ENCODE measurements at places on chromosomes 1 and 21.

DNA sequence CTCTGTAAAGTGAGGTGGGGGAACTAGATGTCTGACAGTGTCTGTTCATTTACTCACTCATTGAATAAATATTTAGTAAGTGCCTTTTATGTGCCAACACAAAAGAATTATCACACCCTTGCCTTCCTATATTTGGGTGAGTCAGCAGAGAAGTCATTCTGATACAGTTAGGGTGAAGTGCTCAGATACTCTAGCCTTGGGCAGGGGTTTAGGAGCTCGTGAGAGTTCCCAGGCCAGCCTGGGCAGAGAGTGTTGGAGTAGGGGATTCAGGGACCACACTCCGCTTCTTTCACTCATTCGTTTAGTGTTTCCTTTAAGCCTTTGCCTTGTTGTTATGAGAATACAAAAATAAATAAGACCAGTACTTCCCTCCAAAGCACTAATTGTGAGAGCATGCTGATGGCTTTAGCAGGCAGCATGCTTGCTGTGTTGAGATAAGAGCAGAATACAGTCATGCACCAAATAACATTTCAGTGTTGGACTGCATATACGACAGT lies 83.9 kb downstream of the DYRK1A start:
- no peak for DNase-seq

DNA sequence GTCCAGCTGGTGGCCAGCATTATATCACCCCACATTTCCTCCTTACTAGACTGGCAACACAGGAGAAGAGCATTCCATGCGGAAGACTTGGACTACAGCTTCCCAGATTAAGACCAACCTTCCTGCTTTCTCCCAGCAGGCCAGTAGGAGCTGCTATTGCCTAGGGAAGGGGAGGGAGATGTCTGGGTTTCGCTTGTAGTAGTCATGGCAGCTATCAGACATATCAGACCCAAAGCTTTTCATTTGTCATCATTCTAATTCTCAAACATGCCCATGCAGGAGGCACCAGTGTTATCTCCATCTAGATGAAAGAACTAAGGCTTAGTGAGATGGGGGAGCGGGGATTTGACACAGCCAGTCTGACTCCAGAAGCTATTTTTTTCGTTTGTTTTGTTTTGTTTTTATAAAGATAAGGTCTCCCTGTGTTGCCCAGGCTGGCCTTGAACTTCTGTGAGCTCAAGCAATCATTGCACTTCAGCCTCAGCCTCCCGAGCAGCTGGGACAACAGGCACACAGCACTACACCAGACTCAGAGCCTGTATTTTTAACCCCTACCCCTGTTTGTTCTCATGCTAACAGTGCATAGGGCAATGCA lies 4.5 kb downstream of the PLA2G2A start:
- DNase-seq, result no peak

- DNase-seq, result no peak
These were observed 37.5 kb downstream of the CAMTA1 start for GRCh38 chr1:6822530-6823359.

GRCh38 chr1:84847253-84848250 lies 45.5 kb downstream of the LPAR3 start:
- peak; percentile 16 for DNase-seq

DNA sequence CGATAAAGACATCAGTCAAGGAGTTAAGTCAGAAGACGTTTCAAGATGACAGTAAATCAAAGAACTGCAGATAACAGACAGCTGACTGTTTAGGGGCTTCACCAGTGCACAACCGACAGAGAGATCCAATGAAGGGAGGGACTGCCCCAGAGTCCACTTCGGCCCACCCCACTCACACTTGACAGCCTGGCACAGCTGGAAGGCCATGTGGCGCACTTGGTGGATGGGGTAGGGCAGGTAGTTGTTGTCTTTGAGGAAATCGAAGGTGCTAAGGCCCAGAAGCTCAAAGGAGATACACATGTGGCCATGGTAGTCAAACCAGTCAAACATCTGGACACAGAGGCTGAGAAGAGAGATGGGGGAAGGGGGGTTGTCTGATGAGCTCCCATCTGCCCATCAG lies 4.4 kb upstream of the SCAMP3 start:
- DNase-seq, result no peak

GRCh38 chr21:35819134-35819533 lies 241.2 kb downstream of the SETD4 start:
- DNase-seq, result no peak

- no peak for DNase-seq
These were observed 26.4 kb upstream of the LRIG2 start for GRCh38 chr1:113046569-113046968.

DNA sequence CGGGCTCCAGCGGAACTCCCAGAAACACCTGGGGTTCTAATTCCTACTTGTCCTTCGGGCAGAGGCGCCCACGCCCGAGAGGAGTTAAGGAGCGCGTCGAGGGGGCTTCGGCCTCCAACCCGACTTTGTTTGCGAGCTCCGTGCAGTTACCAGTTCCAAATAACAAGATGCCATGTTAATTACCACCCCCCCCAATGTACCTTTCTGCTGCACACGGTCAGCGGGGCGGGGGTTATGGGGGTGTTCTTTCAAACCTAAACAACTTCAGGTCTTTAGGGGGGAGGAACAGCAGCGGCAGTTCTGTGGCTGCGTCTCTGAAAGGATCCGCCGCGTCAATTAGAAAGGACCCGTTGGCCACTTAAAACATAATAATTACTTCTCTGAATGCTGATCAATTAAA lies 114.8 kb downstream of the PRDM16 start:
- no peak for DNase-seq

GRCh38 chr1:108704496-108704895 lies 8.2 kb upstream of the FNDC7 start:
- DNase-seq, result no peak

DNA sequence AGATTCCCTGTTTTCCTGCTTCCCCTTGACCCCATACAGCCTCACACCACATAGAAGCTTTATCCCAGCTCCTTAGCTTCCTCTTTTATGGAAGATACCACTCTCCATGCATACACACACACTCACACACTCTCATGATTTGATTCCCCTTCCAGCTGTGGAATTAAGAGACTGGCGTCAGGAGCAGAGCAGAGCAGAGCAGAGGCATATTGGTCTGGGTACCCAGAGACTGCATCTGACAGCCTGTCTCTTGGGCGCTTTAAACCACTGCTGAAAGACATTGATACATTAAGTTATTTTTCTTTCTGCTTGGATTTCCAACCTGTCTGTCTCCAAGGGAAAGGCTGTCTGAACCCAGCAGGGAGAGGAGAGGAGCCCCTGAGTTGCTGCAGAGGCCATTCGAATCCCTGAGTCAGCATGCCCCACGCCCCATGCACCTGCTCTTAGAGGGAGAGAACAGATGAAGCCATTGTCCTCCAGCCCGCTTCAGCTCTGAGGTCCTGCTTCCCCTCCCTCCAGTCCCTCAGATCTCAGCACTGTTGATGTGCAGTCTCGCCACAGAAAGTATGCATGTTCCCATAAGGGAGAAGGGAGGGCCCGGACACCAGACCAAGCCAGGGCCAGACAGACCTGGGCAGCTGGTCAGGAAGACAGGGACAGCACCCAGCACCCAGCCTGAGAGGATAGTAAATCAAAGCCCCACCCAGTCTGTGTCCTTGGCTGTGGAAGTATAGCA lies 66.7 kb upstream of the GJB5 start:
- DNase-seq, result no peak

All from head of caudate nucleus (tissue), 42 donors.